ENCODE measurements at places on chromosomes 12 and 14. TPM values are rescaled to one million over a fixed set of nuclear protein-coding genes. Genes with fewer than 3 reads are reported as not detected.
A peak's percentile ranks its signal among the peaks of the same experiment; 100 is the strongest.

DNA sequence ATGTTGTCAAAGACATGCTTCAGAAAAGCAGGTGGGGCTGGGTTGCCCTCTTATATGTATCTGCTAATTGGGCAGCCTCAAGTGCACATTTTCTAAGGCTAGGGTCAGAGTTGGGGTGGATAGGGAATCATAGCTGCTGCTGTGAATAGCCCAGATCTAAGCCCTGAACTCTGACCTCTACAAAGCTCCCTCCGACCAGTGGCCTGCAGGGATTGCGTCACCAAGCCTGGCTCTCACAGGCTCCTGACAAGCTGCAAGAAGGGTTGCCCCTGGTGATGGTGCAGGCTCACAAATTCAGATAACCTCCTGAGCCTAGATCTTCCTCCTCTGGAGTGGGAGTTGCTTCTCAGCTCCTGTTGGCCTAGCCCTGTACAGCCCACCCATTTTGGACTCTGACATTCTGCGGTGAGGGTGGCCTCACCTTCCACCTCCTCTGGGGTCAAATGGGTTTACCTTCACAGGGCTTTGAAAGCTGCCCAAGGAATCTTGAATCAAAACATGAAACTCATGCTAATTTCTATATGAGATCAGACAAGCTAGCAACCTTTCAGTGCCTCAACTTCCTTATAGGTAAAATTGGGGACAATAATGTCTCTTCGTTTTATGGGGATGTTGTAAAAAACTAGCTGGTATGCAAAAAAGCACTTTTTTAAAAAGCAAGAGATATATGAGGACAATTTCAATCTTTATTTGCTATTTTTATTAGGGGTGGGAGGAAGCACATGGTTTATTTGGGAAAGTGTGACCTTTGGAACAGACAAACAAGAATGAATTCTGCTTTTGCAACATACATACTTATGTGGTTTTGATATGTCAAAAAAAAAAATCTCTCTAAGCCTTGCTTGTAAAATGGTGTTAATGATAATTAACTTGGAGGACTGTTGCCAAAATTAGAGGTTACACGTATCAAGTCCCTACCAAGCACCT, 4.9 kb upstream of the SUSD6 start:
- no peak for DNase-seq

- DNase-seq: no peak
Measured at GRCh38 chr14:96586921-96587822, 85.0 kb downstream of the PAPOLA start.

- no peak for DNase-seq
Measured at GRCh38 chr14:55303691-55304145, 32.5 kb downstream of the FBXO34 start.

- DNase-seq: no peak
Measured at GRCh38 chr14:43005807-43006206, 1399.1 kb downstream of the LRFN5 start.

DNA sequence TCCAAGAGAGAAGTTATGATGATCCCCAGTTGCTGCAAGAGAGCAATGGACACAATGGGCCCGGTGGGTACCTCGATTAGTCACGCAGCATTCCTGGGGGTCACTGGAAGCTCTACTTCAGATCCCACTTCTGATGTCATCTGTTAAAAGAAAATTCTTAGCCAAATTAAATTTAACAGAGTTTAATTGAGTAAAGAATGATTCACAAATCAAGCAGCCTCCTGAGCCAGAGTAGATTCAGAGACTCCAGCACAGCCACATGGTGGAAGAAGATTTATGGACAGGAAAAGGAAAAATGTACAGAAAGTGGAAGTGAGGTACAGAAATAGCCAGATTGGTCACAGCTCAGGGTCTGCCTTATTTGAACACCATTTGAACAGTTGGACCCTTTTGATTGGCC, 107.5 kb downstream of the SPTSSA start:
- DNase-seq: no peak

GRCh38 chr12:19430988-19431387, 8.3 kb upstream of the AEBP2 start:
- no peak for DNase-seq

DNA sequence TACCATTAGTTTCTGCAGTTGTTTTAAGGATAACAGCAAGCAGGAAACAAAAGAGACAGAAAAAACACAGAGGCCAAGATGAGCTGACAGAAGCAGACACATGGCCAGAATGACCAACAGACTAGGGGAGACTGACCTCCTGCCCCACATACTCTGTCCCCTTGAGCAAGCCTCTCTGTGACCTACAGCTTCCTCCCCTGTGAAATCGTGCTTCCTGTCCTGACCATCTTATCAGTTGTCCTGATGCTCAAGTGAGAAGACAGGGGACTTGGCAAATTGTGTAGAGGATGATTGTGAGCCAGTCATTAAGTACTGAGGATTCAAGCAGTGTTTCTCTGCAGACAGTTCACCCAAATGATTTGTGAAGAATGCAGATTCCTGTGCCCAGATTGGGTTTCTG, 229.0 kb downstream of the SLC41A2 start:
- DNase-seq: peak; percentile 43

The TMEM179 gene
- not detected for polyA plus RNA-seq

The OTOGL gene
- polyA plus RNA-seq: not detected

The TRIM9 gene
- not detected for polyA plus RNA-seq

DNA sequence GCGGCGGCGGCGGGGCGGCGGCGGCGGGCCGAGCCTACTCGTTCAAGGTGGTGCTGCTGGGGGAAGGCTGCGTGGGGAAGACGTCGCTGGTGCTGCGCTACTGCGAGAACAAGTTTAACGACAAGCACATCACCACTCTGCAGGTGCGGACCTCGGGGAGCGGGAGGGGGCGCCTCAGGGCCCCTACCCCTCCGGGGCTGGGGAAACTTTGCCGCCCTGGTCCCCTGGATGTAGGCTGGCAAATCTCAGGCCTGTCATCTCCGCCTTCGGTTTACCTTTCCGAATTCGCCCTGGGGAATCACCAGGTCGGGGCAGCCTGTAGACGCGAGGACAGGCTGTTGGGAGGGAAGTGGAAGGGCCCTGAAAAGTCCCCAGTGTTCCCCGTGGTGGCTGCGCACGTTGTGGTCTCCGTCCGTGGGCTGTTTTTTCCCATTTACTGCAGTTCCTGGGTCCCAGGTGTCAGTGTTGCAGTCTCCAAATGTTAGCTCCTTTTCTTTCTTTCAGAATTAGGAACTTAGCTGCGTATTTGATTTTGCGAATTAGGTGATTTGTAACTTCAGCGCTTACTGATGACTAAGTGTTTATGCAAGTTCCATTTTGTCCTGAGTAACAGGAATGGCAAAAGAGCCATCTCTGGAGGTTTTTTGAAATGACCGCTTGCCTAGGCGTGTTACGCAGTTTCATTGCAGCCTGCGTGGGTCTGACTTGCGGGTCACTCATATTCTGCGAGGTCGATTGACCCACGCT, 656 bp downstream of the RAB21 start:
- peak; percentile 53 for DNase-seq

- no peak for DNase-seq
Measured at GRCh38 chr14:56686416-56686815, 106.8 kb downstream of the TMEM260 start.

- DNase-seq: no peak
Measured at GRCh38 chr12:101620762-101621133, 26.0 kb downstream of the MYBPC1 start.

GRCh38 chr14:78747813-78748212, 577.6 kb downstream of the NRXN3 start:
- no peak for DNase-seq

The EMP1 gene
- polyA plus RNA-seq: not detected

GRCh38 chr12:31626270-31626995, 33.1 kb upstream of the ETFBKMT start:
- DNase-seq: no peak

GRCh38 chr12:6928022-6928702, 403 bp downstream of the ATN1 start:
- DNase-seq: peak; percentile 72

GRCh38 chr12:6570264-6570887, 2.3 kb upstream of the NOP2 start:
- peak; percentile 43 for DNase-seq

Measured in K562 (cell line).